ENCODE measurements at places on chromosomes 7 and 10.
A peak's percentile ranks its signal among the peaks of the same experiment; 100 is the strongest.

DNA sequence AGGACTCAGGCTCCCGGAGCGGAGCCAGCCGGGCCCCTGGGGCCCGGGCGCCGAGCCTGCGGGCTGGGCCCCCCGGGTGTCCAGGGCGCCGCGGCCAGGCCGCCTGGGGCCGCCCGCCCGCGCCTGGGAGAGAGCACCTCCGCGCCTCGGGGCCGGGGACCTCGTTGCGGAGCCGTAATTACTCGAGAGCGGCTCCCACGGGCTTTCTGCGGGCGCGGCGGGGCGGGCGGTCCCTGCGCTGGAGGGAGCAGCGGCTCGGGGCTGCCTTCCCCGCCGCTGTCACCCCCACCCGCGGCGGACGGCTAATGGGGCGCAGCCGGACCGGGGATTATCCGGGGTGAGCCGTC is 1.5 kb downstream of the GNB2 start:
- no peak for DNase-seq

GRCh38 chr7:10120936-10121335 is 852.7 kb upstream of the PHF14 start:
- DNase-seq = no peak

DNA sequence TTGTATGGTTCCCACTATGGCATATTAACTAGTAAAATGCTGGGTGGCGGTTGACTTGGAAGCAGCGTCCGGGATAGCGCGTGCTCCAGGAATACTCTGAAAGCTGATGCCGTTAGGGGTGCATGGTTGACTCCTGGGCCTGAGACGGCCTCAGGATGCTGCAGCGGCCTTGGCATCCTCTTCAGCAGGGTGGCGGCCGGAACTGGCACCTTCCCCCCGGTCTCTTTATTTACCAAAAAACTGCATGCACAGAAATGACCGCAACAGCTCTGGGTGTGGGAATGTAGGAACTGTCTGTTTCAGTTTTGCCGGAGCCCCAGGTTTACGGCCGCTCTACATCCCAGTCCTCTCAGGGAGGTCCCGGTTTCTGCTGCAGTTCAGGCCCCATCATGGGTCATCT is 28.8 kb downstream of the PFKP start:
- DNase-seq = no peak

GRCh38 chr10:78656417-78657162 is 412.2 kb upstream of the ZMIZ1 start:
- DNase-seq = peak; percentile 68

- peak; percentile 75 for DNase-seq
Observed at GRCh38 chr10:44724415-44725174, 186.5 kb upstream of the TMEM72 start.

DNA sequence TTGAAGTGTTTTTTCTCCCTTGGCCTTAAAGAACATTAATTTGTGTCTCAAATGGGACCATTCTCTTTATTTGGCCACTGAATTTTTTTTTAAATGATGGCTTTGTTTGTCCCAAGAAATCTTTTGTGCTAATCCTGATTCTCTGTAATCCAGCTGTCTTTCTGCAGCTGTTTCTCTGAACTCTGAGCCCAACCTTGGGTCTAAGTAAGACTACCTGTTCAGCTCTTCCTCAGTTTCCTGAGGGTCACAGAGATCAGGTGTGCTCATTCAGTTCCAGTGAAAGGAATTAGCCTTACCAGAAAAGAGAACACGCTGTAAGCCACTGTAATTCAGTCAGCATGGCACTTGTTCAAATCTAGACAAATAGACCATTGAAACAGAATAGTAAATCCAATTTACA is 94.2 kb downstream of the ANKIB1 start:
- no peak for DNase-seq

DNA sequence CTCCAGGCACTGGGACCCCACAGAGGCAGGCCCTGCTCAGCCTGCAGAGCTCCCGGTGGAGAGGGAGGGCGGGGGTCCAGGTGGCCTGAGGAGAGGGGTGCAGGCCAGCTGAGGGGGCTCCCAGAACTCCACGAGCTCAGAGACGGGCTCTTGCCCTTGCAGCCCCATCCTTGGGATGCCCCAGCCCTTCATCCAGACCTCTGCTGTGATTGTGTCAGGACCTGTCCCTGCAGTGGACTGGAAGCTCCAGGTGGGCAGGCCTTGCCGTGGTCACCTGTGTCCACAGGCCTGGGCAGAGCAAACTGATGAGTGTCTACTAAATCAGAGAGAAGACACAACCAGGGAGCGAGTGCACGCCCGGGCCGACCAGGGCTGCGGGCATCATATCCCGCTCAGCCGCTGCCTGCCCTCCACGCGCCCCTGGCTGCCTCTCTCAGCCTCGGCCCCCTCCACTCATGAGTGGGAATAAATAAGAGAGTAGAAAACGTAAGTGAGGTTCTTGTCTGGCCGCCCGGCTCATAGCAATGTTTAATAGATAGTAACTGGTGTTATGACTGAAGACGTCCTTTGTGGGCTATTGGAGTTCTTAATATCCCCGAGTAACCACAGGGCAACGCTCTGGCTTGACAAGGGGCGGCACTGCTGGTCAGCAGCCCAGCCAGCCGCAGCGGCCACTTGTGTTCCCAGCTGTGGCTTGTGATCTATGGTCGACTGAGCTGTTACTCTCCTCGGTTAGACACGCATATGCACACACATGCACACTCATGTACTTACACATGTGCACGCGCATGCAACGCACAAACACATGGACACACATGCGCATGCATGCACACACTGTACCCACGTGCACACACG is 105.6 kb downstream of the LHPP start:
- DNase-seq = no peak

DNA sequence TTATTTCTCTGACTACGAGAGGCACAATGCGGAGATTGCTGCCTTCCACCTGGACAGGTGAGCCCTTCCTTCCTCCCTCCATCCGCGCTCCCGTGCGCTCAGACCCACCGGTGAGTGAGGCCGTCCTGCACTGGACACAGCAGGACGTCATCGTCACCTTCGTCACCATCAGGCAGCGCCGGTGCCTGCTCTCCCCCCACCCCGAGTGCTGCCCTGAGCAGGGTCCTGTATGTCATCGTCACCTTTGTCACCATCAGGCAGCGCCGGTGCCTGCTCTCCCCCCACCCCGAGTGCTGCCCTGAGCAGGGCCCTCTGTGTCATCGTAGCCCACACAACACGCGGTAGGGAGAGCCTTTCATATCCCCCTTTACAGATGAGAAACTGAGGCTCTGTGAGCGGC is 43.5 kb upstream of the FOXL3 start:
- DNase-seq = no peak

DNA sequence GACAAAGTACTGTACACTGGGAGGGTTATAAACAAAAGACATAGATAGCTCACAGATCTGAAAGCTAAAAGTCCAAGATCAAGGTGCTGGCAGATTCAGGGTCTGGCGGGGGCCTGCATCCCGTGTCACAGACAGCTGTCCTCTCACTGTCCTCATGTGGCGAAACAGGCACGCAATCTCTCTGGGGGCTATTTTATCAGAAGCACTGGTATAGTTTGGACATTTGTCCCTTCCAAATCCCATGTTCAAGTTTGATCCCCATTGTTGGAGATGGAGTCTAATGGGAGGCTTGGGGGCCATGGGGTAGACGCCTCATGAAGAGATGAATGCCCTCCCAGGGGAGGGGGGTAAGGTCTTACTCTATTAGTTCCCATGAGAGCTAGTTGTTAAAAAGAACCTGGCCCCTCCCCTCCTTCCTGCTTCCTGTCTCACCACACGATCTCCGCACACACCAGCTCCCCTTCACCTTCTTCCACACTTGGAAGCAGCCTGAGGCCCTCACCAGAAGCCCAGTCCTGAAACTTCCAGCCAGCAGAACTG is 72.5 kb upstream of the UCN3 start:
- no peak for DNase-seq

GRCh38 chr10:29785701-29786100 is 150.9 kb upstream of the SVIL start:
- DNase-seq = no peak

DNA sequence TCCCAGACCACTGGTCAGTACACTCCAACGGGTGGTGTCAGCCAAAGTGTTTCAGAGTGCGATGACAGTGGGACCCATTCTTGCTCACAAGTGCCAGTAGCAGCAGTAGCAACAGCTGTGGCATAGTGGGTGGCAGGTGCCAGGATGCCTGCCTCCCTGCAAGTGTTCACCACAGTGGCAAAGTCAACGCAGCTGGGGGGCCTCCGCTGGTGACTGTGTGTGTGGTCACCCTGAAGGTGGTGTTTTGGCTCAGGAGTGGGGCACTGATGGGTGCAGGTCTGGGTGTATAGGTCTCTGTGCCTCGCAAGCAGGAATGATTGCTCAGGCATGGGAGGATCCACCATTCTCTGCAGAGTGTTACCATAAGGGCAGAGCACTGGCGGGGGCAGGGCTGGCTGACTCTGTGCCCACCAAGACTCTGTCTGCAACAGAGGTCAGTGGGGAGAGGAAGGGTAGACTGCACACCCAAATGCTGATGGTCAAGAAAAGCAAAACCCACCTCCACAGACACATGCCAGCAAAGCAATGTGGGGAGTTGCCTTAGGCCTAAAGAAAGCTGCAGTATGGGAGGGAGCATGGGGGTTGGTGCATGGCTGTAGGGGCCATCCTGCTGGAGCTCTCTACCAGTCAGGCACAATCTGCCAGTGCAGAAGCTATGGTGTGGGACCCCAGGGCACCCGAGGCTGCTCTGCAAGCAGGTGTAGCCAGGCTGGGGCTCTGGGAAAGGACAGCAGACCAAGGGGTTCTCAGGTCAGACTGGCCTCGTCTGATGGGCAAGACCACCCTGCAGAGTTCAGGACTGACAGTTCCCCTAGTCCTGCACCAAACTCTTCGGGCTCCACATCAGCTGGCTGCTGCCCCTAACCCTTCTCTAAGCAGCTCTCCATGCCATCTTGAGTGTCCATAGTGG is 368.1 kb downstream of the CTNNA3 start:
- DNase-seq = no peak

- no peak for DNase-seq
Observed at GRCh38 chr7:5053175-5053574, 7.5 kb downstream of the RBAK start.

DNA sequence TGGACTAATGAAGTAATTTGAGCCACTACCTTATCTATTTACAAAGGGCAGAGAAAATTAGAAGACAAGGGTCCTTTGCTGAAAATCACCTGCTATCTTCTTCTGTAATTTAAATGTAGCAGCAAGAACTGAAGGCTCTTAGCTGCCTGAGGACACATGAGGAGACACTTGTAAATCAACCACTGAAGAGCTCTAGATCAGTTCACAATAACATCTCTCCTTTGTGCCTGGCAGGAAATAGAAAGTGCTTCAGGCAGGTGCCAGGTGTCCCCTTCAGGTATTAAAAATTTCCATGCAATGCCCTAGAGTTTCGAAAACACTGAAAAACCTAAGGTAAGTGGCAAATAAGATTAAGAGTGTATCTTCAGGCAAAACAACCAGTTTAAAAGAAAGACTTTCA is 474.6 kb downstream of the GRM8 start:
- no peak for DNase-seq

GRCh38 chr7:32892521-32893206 is 1.1 kb upstream of the KBTBD2 start:
- peak; percentile 71 for DNase-seq

GRCh38 chr7:106848851-106849442 is 16.1 kb upstream of the PIK3CG start:
- no peak for DNase-seq

DNA sequence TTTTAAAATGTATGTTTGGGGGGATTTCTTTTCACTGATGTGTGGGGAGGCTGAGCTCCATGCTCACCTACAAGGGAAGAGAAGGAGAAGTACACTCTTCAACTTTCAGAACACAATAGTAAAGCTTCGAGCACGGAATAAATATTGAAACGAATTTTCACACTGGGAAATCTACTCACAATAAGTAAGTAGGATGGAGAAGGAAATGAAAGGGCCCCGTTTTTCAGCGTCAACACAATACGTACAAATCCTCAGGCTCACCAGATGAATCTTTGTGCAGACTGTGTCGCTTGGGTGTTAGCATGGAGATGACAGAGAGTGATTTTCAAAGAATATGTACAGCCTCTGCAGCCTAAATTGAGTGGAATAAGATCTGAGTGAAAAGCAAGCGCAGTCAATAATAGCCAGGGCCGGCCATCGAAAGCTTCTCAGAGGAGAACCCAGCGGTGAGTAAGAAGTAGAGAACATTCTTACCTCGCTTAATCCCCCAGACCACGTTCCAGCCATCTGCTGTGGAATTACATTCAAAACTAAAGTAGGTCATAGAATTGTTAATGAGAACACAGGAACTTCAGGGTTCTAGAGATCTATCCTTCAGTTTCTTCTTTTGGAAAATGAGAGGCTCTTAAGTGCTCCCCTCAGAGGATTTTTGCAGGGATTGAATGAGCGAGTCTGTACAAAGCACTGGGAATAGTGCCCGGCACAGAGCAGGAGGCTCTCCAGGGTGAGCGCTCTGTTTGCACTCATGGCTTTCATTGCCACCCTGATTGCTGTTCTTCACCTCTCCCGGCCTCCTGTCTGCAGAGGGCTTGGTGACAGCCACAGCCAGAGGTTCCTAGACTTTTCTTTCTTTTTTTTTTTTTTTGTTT is 292.8 kb downstream of the SFMBT2 start:
- no peak for DNase-seq

- DNase-seq = no peak
Observed at GRCh38 chr7:90876701-90877100, 280.6 kb downstream of the CDK14 start.

DNA sequence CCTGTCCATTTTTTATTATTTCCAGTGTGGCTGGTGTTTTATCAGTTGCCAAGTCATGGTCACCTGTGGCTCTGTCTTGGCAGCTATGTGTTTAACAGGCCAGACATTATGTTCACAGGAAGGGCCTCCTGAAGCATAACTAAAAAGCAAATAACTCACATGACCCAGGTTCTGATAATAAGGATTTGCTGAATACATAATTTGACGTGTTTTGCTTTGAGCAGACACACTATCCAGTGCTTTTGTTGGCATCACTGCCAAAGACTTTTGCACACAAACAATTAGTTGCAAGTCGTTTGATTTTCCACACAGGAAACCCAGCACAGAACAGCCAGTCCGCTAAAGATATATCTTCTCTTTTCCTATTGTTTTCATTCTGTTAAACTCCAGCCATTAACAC is 173.6 kb downstream of the ARL4A start:
- DNase-seq = peak; percentile 38

DNA sequence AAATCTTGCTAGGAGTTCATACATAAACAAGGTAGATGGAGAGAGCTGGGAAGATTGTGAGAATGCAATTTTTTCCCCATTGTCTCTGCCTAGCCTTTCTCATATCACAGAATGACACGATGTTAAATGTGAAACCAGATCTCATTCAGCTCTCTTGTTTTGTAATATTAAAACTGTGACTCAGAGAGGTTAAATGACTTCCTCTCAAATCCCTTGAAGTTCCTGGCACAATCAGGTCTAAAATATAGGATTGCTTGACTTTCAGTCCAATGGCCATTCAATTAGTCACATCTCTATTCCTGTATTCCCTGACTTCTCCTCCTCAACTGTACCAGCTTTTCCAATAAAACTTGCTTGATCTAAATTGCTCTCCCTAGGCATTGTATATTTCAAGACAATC is 3.1 kb downstream of the ANKRD22 start:
- peak; percentile 42 for DNase-seq

DNA sequence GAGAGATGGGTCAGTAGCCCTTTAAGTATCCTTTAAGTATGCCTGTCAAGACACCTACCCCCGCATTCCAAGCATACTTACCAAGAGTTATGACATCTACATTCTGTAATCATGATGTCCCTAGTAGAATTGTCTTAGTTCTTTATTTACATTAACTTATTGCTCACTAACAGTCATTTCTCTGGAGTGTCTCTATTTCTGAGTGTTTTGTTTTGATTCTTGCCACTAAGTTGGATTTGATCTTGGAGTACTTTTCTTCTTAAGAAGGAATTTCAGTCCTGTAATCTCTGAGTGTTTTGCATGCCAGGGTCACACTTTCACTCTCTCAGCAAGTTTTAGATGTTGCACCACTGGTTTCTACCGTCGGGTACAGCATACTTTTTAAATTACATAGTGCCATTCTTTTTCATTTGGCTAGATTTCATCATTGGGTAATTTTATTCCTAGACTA is 1053.9 kb downstream of the KCNMA1 start:
- no peak for DNase-seq
